HT-29 (cell line): ENCODE measurements at places on chromosomes 6 and 20. TPM values are rescaled to one million over a fixed set of nuclear protein-coding genes. Genes with fewer than 3 reads are reported as not detected.

The IPCEF1 gene
- total RNA-seq, result 0.44 TPM in 1 of 2 replicates, not detected in the other

The DEF6 gene
- total RNA-seq, result 2.0 and 3.2 TPM in 2 replicates

The SLC22A23 gene
- total RNA-seq, result 7.5 and 10.8 TPM in 2 replicates

The OR2B6 gene
- not detected in 2 replicates for total RNA-seq

DNA sequence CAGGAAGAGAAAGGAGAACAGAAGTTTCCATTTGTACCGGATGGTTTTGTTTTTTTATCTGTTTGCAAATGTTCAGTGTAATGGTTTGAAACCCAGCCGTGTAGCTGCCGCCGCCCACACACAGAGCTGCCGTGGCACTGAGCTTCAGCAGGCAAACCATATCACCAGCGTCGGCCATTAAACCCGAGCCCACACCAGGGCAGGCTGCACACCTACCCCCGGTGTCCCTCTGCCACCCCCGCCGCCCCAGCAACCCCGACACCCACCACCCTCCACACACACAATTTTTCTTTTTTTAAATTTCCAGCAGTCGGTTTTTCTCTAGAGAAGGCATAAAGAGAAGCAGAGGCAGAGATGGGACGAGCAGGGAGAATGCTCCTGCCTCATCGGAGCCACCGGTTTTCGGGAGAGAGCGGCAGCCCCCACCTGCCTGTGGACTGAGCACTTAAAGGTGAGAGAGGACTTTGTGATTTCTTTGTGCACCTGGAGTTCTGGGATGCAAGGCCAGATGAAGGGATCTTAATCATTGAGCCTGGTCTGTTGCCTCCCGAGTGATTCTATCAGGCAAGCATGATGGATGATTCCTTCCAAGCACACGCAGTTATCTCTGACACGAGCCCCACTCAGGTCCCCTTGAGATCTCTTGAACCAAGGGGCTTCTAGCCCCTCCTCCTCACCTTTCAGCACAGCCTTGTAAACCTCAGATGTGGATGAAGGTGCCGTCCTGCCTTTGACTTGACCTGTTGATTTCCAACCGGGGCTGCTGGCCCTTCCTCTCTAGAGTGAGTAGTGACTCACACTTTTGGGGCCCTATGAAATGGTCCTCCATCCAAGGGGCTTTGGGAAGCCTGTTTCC lies 17.5 kb upstream of the ZNF831 start:
- DNase-seq, result no peak

GRCh38 chr6:30571762-30572082 lies 480 bp downstream of the ABCF1 start:
- no peak for DNase-seq

The SLC4A11 gene
- 1.3 and 1.8 TPM in 2 replicates for total RNA-seq

- DNase-seq, result no peak
Observed at GRCh38 chr20:34987288-34988190, 31.9 kb downstream of the MYH7B start.

DNA sequence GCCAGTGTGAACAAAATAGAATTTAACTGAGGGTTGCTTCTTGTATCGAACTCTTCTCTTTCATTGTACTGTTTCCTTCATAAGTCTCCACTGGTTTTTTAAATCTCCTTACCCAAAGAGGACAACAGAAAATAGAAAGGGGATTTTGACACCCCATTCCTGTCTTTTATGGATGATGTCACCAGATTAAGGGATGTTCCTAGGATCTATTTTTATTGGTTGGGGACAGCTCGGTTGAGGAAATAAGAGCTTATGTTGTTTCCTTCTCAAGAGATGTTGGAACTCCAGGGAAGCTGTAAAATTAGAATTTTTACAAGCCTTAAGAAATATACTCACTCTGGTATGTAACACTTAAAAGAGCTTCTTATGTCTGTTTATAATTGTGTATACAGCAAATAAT lies 171.5 kb downstream of the PHF3 start:
- no peak for DNase-seq

The CCN5 gene
- total RNA-seq, result not detected in 2 replicates

DNA sequence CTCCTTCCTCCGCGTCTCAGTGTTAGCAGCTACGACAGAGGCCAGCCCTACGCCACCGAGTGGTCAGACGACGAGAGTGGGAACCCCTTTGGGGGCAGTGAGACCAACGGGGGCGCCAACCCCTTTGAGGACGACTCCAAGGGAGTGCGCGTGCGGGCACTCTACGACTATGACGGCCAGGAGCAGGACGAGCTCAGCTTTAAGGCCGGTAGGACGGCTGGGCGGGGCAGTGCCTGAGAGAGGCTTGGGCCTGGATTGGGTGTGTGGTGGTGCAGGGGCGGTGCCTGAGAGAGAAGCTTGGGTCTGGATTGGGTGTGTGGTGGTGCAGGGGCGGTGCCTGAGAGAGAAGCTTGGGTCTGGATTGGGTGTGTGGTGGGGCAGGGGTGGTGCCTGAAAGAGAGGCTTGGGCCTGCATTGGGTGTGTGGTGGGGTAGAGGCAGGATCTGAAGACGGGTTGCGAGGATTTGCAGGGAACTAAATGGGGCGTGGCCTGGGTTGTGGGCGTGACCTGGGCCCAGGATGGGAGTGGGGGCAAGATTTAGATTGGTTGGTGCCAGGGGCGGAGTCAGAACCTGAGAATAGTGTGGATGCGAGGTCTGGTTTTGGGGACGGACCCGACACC lies 24.4 kb downstream of the SPDEF start:
- no peak for DNase-seq

GRCh38 chr6:81683912-81684311 lies 68.6 kb downstream of the TENT5A start:
- DNase-seq, result no peak

The LGSN gene
- not detected in 2 replicates for total RNA-seq

The SLC22A16 gene
- total RNA-seq, result not detected in 2 replicates

DNA sequence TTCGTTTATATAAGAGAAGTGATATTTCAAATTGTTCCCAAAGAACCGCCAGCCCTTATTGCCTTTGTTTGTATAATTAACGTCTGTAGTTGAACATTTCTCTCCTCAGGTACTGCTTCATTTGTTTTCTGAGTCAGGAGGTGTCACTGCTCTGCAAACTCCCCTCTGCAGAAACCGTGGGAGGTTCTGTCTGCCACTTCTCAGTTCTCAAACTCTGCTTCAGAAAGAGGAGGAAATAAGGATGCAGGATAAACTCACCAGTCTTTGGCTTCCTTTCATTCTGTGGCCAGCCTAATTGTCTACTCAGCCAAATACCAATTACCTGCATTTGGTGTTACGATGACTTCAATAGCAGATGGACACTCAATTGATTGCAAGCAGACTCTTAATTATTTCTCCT lies 149.8 kb downstream of the PAK5 start:
- DNase-seq, result no peak

DNA sequence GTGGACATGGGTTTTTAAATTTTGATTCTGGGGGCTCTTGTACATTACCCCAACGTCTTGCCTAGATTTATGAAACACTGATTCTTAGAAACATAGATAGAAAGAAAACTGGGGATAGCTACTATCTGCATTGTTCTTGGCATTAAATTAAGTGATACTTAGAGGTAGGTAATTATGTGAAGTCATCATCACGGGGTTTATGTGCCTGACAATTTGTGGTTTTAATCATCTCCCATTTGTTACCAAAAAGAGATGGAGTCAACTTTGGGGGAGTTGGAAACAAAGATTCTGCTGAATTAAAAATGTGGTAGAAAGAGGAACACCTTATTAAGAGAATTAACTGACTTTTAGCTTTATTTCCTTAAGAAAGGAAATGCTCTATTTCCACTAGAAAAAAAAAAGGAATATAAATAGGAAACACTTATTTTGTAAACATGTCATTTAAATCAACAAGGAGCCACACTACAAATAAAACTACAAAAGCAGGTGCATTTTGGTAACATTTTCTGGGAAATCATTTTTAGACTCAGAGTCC lies 5.6 kb downstream of the TNFAIP3 start:
- DNase-seq, result no peak

- no peak for DNase-seq
Observed at GRCh38 chr20:37882961-37883712, 19.8 kb upstream of the VSTM2L start.

- DNase-seq, result no peak
Observed at GRCh38 chr20:44646023-44646640, 5.4 kb downstream of the ADA start.

GRCh38 chr6:145699462-145699861 lies 35.9 kb downstream of the EPM2A start:
- no peak for DNase-seq

DNA sequence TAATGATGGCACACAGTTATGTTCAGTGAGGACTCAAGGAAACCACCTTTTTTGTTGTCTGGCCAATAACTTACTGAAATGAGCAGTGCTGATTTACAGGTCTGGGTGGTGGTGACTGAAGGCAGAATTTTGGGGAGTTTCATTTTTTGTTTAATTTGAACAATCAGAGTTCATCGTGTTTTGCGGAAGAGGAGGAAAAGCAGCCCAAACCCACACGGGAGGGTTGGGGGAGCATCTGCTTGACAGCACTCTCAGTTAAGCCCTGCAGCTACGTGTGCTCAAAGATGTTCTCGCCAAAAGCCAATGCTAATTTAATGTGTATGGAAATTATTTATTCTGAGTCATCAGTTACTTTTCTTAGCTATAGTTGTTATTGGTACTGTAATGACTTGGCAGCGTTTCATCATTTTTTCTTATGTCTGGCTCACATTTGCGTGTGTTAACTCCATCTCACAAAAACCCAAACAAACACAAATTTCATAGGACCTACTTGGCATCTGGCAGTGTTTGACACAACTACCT lies 89.2 kb downstream of the UST start:
- DNase-seq, result no peak

The CAPN11 gene
- total RNA-seq, result 0.23 TPM in 1 of 2 replicates, not detected in the other

DNA sequence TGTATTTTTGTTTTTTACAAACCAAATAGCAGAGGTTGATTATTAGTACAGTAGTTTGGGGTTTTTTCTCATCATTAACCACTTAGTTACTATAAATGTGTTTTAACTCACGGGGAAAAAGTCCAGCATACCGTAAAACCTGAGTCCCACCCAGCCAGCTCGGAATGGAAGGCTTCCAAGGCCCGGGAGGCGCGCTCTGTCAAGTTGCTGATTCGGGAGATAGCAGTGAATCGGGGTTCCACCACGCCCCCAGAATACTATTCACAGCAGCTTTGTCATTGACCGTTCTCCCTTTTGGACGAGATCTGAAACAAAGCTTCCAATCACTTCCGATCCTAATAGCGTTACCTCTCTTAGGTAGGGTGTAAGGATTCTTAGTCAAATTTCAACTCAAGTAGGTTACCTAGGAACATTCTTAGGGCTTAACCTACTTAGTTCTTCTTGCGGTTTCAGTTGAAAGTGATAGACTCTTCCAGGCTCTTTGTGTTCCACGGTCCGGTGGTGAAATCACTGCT lies 232.8 kb upstream of the QKI start:
- DNase-seq, result no peak

The ME1 gene
- 8.9 and 10.5 TPM in 2 replicates for total RNA-seq

The CST2 gene
- total RNA-seq, result not detected in 2 replicates

The MYBL2 gene
- total RNA-seq, result 108 and 123 TPM in 2 replicates

DNA sequence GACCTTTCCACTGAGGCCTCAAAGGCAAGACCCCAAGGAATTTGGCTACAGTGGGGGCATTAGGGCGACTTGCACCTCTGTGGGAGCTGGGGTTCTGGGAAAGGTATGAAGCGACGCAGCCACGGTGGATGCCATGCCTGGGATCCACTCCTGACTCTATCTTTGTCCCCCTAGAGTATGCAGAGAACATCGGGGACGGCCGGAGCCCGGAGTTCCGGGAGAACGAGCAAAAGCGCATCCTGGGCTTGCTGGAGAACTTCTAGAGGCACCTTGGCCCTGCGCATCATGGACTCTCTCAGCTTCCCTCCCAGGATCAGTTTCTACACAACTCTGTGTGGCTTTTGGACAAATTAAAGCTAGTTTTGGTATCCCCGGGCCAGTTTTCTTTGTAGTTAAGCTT lies 31.2 kb upstream of the VSTM2L start:
- DNase-seq, result no peak

The APOM gene
- total RNA-seq, result 1.8 and 4.2 TPM in 2 replicates

- DNase-seq, result no peak
Observed at GRCh38 chr20:45842169-45842812, 8.7 kb downstream of the SNX21 start.

GRCh38 chr6:81977486-81977885 lies 225.0 kb upstream of the TENT5A start:
- no peak for DNase-seq

GRCh38 chr6:84766118-84766798 lies 1.9 kb upstream of the TBX18 start:
- DNase-seq, result no peak

DNA sequence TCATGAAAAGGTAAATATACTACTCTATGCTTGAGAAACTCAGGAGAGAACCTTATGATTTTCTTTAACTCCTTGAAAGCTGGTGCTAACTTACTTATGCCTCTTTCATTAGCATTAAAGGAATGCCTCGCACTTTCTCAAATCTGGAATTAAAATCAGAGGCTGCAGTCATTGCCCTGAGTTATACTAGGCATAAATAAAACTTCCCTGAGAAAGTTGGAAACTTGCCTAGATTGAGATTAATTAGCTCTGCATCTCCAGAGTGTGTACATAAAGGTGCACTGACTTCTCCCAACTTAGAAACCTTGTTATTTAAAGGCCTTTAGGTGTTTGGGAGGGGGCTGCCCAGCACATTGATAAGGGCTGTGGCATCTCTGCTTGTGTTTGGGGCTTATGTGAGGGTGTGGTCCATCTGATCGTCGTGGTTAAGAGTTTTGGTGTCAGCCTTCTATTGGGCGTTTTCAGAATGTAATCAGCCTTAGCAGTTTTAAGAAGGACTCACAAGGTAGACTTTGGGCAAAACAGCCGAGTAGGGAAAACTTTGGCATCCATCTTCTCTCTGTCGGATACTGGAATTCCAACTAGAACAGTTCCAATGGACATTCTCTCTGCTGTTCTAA lies 32.1 kb upstream of the CCN6 start:
- no peak for DNase-seq

DNA sequence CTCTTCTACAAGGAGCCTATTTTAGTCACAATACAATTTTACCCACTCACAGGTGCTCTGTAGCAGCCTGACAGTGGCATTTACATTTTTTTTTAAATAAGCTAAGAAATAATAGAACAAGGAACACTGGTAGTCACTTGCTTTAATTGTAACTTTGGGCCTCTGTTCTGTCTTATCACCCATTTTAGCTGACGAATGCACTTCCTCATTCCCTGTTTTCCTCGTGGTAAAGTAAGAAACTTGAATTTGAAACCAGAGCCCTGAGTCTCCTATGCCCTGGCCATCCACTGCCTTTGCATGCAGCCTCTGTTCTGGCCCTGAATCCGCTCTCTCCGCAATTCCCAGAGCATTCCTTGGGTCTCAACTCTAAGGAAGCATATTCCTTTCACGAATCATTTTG lies 550.6 kb downstream of the PTPRT start:
- DNase-seq, result no peak

The BIRC7 gene
- 1.3 and 2.7 TPM in 2 replicates for total RNA-seq

DNA sequence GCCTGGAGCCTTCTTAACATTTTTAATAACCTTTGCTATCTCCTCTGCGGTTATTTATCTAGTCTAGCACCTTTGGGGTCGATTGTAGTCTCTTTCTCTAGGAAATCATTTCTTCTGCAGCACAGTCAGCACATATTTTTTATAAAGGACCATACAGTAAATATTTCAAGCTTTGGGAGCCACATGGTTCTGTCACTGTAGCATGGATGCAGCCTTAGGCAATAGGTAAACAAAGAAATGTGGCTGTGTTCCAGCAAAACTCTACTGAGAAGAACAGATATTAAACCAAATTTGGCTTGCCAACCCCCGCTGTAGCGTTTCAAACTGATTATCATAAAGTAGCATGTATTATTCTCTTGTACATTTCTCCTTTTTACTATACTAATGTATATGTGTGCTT lies 95.7 kb downstream of the SLC23A2 start:
- no peak for DNase-seq

The BFSP1 gene
- 0.81 and 1.4 TPM in 2 replicates for total RNA-seq

The NKX2-2 gene
- 0.16 TPM in 1 of 2 replicates, not detected in the other for total RNA-seq

The SEMG1 gene
- total RNA-seq, result not detected in 2 replicates

- no peak for DNase-seq
Observed at GRCh38 chr20:58142843-58143185, 85.6 kb downstream of the ANKRD60 start.
